ENCODE measurements at places on chromosomes 12 and 14.

DNA sequence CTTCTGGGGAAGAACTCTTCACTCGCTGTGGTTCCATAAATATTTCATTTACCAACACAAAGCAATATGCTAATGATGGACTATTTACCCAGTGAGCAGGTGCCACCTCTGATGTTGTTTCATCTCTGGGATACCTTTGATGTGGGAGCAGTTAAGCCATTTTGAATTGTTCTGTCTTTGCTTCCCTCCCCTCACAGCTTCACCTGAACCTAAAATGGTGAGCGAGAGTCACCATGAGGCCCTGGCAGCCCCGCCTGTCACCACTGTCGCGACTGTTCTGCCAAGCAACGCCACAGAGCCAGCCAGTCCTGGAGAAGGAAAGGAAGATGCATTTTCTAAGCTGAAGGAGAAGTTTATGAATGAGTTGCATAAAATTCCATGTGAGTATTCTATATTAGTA lies 352.7 kb downstream of the SYT1 start:
- DNase-seq = no peak

GRCh38 chr14:32332415-32333316 lies 3.6 kb downstream of the AKAP6 start:
- no peak for DNase-seq

- no peak for DNase-seq
Measured at GRCh38 chr12:50557421-50557820, 52.6 kb downstream of the DIP2B start.

DNA sequence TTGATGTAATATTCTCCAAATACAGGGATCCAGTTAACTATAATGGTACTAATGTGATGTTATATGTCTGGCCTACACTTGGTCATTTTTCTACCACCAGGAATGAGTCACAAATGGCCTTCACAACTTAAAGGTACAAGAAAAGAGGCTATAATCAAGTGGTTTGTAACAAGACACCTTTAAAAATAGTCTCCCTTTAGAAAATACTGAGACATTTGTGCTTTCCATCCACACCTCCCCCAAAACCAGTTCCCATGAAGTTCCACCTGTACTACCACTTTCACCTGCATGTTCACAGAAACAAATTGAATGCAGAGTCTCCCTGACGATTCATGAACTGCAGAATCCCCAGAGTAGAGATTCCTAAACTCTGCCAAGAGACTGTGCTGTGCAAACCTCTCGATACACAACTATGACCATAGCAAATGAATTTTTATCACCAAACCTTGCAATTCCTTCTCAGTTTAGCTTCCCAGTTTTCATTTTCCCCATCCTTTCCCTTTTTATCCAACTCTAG lies 6.0 kb downstream of the BTG1 start:
- DNase-seq = no peak

DNA sequence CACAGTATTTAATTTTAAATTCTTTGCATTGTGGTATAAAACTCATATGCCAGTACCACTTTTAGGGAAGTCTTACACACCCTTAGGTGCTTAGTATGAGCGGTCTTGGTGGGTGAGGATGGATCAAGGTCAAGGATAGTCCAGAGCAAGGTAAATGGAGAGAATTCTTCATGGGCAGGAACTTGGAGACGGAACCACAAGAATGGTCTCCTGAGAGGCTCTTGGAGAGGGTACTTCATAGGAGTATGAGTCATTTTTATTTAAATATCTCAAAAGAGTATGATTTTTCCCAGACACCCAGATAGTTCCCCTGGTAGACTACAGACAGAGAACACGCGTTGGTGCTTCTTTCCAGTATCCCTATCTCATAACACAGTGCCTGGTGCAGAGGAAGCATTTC lies 21.9 kb downstream of the HSPB8 start:
- no peak for DNase-seq

GRCh38 chr14:101217616-101218371 lies 314.3 kb upstream of the RTL1 start:
- DNase-seq = peak; percentile 18

GRCh38 chr14:102568115-102568614 lies 24.3 kb upstream of the RCOR1 start:
- no peak for DNase-seq

DNA sequence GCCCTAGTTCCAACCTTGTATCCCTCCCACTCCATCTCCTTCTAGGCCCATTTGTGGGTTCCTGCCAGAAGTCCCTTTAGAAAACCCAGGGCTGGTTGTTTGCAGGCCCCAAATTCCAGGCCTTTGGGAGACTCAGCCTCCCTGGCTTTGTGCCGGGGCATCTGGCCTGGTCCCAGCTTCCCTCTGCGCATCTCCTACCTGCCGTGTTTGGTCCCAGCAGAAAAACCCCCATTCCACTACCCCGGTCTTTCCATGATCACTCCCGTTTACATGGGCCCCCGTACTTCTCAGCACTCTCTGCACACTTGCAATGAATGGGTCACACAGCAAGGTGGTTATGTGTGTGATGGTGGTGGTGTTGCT lies 15.3 kb downstream of the KMT5A start:
- no peak for DNase-seq

DNA sequence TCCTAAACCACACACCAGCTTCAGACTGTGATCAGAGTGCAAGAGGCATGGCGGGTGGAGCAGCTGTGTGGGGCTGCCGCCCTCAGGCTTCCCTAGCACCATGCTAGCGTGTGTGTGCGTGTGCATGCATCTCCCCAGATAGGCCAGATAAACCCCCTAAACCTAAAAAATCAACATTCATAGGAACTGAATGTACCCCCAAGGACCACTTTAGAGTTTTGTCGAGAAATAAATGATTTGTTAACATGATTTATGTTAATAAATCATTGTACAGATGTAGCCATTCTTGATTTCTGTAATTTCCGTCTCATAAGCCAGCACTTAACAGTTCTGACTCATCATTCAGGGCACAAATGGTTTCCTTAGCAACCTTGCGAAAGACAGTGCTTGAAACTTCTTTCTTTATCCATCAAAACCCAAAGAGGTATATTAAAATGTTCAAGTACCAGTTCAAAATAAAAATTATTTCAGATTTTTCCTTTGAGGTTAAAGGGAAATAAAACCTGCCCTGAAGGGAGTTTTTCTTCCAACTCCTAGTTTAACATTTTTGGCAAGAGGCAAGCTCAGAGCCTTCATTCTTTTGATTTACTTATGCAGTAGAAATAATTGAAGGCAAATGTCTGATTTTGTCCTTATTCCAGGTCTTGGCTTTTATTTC lies 206.2 kb upstream of the RGS6 start:
- no peak for DNase-seq

- DNase-seq = no peak
Measured at GRCh38 chr12:107494331-107494730, 191.3 kb upstream of the PWP1 start.

DNA sequence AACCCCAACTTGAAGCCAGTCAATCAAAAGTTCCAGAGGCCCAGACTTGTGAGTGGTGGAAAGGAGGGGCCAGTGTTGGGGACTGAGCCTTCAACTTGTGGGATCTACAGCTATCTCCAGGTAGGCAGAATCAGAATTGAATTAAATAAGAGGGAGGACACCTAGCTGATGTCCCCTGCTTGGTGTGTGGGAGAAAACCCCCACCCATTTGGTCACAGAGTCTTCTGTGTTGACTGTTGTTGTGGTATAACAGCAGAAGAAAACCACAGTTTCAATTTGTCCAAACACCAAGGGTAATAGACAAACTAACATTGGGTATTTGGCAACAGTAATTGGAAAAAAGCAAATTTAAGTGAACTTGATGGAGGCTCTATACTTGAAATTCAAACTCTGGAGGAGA lies 3.4 kb upstream of the GCH1 start:
- no peak for DNase-seq

DNA sequence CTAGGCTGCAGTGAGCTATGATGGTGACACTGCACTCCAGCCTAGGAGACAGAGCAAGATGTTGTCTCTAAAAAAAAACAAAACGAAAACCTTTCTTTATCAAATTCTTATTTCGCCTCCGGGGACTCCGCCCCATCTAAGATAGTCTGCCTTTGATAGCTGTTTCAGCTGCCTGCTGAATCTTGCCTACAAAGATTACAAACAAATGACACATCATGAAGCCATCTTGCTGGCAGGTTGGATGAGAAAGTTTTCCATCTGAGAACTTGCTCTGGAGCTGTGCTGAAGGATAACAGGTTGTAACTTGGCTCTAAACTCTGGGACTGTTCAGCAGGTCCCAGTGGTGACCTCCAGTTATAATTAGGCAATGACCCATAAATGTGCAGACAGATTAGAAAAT lies 41.8 kb upstream of the AEBP2 start:
- peak; percentile 52 for DNase-seq

GRCh38 chr12:51323966-51324895 lies at the start of gene BIN2:
Gene BIN2, minus strand, starts transcription at chr12:51324174. Its CDS starts 72 bp downstream, at chr12:51324102.
- DNase-seq = peak; percentile 49

GRCh38 chr12:91926848-91927247 lies 218.8 kb downstream of the BTG1 start:
- DNase-seq = no peak

- peak; percentile 85 for DNase-seq
Measured at GRCh38 chr14:21014761-21015190, 10.1 kb downstream of the NDRG2 start.

DNA sequence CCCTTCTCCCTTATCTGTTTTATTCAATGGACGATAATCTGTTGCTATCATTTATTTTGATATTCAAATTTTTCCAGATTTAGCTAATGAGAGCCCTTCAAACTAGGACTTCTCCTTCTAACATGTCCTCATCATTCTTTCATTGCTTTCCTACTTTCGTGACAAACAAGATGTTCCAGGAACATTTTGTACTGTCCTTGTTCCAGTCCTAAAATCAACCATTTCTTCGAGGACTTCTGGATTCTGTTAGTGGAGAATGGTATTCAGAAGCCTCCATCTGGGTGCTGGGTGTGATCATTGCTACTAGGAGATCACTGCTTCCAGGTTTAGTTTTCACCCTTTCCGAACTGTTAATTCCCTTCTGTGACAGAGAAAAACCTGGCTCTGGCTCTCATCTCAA lies 29.5 kb upstream of the FBXO34 start:
- DNase-seq = no peak

DNA sequence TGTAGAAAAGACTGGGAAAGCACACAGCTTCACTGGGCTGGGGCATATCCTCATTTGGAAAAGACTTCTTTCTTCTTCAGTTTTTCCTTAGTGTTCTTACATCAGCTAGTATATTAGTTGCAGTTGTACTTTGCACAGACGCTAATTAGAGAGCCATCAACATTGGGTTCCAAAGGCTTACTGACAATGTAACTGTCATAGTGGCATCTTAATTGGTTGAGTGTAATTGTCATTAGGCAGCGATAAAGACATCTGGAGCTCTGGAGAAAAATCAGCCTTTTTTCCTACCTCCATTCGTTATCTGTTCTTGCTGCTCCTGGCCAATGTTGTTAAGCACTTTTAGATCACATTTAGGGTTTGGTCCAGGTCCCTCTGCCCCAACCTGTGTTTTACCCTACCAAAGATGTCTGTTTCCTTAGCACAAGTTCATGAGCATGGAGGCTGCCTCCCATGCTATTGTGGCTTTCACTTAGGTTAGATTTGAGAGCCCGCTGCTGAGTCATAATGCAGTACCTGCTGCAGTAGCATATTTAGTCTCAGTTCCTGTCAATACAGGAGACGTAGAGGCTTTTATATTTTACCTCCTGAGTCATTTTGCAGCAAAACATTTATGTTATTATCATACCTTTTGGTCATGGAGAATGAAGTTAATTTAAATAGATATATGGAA lies 49.2 kb downstream of the FBXW8 start:
- no peak for DNase-seq

DNA sequence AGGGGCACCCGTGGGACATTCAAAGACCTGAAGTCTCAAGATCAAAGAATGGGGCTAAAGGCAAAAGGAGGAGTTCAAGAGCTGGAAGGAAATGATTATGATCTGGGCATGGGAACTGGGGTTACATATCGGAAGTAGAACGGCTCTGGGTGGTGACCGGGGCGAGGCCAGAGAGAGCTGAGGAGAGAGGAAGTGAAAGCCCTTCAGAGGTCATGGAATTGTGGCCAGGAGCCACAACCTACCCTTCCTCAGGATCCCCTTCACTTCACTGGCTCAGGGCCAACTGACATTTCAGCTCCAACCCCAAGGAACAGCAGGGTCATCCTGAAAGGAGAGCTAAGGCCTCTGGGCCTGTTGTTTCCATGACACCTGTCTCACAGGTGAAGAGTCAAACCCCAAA lies 57.8 kb downstream of the GALNT16 start:
- no peak for DNase-seq

DNA sequence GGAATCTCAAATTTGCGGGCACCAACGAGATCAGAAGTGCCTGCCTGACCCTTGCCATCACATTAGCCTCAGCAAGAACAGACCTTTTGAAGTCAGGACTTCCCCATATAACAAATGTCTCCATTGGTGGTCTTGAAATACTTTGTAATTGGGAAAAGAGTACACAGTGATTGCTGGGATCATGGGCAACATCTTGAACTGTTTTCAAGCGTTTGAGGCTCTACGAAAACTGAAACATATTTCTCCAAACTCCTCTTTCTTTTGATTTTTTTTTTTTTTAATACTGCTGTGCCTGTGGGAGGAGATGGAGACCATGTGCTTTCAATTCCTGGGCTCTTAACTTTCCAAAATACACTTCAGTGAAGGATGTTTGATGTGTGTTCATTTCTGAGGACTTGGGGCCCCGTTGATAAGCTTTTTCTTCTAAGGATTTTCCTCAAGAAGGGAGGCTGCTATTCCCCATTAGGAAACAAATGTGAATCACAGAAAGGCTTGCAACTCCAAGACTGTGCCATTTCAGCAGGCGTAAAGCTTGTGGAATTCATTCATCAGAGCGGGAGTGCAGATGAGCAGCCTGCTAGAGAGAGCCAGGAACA lies 94.5 kb downstream of the TMEM132C start:
- DNase-seq = no peak

GRCh38 chr14:54567224-54567638 lies 303 bp downstream of the SAMD4A start:
- DNase-seq = peak; percentile 54

DNA sequence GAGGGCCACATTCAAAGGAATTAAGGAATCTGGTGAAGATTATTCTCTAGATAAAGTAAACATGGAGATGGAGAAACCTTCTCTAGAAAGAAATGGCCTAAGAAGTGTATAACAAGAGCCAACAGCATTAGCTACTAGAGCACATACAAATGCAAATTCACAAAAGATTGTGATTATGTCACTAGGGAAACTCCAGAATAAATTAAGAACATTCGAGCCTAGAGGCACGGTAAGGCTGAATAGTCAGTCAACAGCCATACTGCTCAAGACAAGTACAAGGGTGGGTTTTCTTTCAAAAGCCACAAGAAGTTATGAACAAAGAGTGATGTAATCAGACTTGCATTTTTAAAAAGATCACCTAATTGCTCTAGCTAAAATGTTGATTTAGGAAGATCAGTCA lies 25.4 kb downstream of the PPP4R3A start:
- DNase-seq = no peak

DNA sequence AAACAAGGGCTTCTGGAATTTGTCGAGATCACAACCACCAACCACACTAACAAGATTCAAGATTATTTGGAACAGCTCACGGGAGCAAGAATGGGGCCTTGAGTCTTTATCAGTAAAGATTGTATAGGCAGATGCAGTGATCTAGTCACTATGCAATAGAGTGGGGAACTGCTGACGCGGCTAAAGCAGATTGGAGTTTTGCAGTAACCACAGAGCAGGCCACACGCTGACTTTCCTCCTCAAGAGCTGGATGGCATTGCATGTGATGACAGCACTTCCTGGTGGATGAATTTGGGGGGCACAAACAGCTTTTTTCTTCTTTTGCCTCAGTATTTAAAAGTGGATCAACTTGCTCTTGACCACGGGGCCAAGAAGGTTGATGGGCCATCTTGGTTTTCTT lies 46.0 kb downstream of the KCNK13 start:
- no peak for DNase-seq

Measured in ureter (tissue), 1 donor.